A549 (cell line): ENCODE measurements at places on chromosomes 5 and 9.
A peak's percentile ranks its signal among the peaks of the same experiment; 100 is the strongest.

- DNase-seq: no peak
These were observed 112.5 kb upstream of the SLC44A1 start for GRCh38 chr9:105131981-105132380.

- peak; percentile 57 for DNase-seq
These were observed 92.6 kb downstream of the LIFR start for GRCh38 chr5:38463634-38464521.

GRCh38 chr5:140631831-140632365, 1.1 kb downstream of the CD14 start:
- no peak for DNase-seq

GRCh38 chr5:180720486-180720885, 19.4 kb downstream of the OR2Y1 start:
- DNase-seq: no peak

- DNase-seq: no peak
These were observed 100.7 kb downstream of the YTHDC2 start for GRCh38 chr5:113614191-113614590.

- DNase-seq: no peak
These were observed 29.3 kb upstream of the ANKH start for GRCh38 chr5:14900693-14901461.

DNA sequence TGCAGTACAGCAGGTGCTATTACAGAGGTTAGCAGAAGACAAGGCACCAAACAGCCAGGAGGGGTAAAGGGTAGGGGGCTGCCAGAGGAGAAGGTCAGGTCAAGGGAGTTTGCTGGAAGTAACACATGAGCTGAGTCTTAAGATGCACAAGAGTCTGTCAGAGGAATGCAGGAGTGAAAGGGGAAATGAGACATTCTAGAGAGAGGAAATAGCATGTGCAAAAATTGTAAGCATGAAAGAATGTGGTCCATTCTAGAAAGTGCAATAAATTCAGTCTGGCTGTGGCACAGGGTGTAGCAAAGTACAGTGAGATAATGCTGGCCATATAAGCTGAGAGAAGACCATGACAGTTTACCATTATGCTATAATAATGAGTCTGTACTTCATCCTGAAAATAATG, 6.6 kb downstream of the GOLGA1 start:
- no peak for DNase-seq

DNA sequence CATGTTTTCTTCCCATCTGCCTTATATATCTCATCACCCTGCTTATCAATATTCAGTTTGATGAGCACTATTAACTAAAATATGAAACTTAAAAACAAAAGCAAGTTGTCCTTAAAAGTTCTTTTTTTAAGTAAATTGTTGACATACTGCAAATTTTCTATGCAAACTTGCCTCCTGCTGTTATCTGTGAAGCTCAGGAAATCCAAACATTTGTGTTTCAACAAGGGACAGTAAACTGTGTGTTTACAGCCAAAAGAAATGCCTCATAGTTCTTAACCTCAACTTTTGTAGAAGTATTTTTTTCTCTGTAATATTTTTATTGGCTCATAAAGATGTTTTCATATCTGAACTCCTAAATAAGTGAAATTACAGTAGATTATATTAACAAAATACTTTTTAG, 7.7 kb upstream of the TTC23L start:
- DNase-seq: no peak

DNA sequence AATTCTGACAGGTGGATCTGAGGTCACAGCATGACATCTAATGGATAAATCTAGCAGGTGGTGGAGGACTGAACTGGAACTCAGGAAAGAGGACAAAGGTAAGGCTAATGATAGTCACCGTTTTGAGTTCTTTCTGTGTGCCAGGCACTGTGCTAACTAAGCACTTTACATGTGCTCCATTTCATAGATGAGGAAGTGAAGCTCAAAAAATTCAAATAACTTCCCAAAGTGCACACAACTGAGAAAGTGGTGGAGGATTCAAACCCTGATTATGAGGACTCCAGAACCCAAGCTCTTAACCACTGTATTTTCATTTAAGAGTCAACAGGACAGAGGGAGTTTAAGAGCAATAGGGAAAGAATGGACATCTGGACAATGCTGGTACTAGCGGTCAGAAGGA, 7.1 kb upstream of the DELE1 start:
- DNase-seq: no peak
